Endodermal cell (in vitro differentiated cells): ENCODE measurements at places on chromosomes 7 and 10. TPM values are rescaled to one million over a fixed set of nuclear protein-coding genes. Genes with fewer than 3 reads are reported as not detected.

DNA sequence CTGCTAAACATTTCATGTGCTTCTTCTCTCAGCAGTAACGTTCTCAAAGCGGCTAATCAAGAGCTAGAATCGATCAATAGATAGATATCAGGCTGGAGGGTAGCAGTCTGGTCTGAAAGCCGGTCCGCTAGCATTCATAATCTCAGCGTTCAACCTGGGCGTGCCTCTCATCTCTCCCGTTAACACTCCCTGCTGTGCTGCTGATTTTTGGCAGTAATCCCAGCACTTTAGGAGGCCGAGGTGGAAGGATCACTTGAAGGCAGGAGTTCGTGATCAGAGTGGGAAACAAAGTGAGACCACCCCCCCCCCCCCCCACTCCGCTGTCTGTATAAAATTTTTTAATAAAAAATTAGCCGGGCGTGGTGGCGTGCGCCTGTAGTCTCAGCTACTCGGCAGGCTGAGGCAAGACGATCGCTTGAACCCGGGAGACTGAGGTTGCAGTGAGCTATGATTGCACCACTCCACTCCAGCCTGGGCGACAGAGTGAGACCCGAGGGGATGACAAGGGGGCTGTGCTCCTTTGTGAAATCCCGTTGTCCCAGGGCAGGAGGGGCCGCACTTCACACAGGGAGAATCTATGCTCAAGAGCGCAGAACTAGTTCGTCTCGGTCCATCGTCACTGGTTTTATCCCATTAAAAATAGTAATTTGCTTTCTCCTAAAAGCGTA, 624 bp upstream of the CEP55 start:
- DNase-seq, result peak; percentile 68

DNA sequence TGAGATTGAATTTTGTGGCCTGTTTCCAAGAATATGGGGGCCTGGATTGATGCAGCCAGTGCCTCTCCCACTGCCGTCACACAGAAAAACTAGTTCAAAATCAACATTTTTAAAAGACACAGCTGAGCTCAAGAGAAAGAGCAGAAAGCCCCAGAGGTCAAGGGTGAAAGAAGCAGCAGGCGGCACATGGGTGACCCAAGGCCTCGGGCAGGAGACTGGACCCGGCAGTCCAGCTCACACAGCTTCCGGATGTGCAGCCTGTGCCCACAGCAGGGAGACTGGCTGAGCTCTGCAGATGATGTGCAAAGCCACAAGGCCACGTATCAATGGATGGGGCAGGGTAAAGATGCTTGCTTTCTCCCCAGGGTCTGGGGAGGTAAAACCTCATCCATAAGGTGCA, 50.4 kb upstream of the RNF32 start:
- DNase-seq, result no peak

DNA sequence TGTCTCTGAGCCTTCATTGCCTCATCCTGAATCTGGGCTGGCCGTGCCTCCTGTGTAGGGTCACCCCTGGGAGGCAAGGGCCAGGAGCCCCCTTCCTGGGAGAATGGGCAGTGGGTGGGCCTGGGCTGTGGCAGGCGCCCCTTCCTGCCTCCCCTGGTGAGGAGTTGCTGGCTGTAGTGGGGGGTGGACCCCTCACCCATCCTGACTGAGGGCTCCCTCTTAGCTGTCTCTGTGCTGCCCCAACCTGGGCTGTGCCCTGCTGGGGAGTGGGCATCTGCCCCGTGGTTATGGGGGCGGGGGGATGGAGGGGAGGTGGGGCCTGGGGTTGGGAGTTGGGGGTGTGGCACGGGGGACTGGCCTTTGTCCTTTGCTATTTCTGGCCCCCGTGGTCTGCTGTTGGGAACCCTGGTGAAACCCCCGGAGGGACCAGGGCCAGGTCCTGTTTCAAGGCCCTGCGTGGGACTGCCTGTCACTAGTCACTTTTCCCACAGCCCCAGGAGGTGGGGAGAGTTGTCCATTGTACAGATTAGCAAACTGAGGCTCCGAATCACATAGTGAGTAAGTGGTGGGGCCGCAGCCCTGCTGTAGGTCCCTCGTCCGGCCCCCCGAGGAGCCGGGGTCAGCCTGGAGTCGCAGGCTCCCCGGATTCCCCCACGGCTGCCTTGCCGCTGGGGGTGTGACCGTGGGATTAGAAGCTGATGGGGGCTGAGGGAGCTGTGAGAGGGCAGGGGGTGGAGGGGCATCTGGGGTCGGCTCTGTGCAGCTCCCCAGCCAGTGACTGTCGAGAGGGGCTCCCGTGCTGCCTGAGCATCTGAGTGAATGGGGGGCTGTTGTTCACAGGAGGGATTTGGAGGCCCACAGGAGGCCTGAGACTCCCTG, 2.7 kb downstream of the TTYH3 start:
- DNase-seq, result no peak

DNA sequence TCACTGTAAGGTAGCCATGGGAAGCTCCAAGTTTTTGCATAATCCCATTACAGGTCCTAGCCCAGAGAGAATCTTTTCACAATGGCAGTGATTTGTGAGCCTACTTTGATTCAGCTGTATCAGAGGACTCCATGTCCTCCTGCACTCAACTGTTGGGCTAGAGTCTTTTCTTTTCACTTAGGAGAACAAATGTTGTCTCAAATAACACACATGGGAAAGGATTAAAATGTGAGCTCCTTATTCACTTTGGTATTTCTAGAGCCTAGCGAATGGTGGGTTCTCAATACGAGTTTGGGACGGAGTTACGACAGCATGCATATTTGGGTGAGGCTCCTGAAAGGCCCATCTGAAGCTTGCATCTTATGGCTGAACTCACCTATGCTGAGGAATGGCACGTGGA, 183.5 kb upstream of the STEAP4 start:
- DNase-seq, result no peak

DNA sequence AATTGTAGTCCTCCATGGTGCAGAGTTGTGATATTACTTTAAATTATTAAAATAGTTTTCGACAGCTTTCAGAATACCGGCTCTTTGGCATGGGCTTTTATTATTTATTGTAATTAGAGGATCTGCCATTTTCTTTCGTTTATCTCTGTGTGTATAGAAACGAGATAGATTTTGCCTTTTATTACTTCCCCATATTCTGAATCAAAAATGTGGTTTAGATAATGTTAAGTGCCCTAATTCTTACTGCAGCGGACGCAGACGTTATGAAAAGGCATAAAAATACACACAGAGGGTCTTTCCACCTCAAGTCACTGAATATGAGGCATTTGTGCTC, 1.9 kb upstream of the ARID5B start:
- DNase-seq, result no peak

Gene NME8
- total RNA-seq, result 1.9 and 2.3 TPM in 2 replicates

Gene GIMAP5
- total RNA-seq, result not detected in 2 replicates
